ENCODE measurements at places on chromosomes 16 and 17.

GRCh38 chr17:17022456-17022855 lies 19.8 kb upstream of the MPRIP start:
- H3K27me3 ChIP-seq: no peaks in the 10 kb centered on the region
- no peak overlapping the region for H3K27ac ChIP-seq
- H3K4me1 ChIP-seq: peaks cover 13% of the 10 kb centered on the region
- no peaks in the 10 kb centered on the region for H3K36me3 ChIP-seq
- DNase-seq: no peak

GRCh38 chr17:8692916-8693315 lies 51.7 kb downstream of the CCDC42 start:
- DNase-seq: no peak
- H3K4me1 ChIP-seq: peaks cover 12% of the 10 kb centered on the region
- H3K27ac ChIP-seq: no peak overlapping the region
- peaks cover 17% of the 10 kb centered on the region for H3K27me3 ChIP-seq
- no peak overlapping the region for H3K4me3 ChIP-seq

- no peaks in the 10 kb centered on the region for H3K27me3 ChIP-seq
- DNase-seq: no peak
- no peak overlapping the region for H3K4me3 ChIP-seq
- H3K4me1 ChIP-seq: no peaks in the 10 kb centered on the region
- H3K27ac ChIP-seq: no peak overlapping the region
- no peaks in the 10 kb centered on the region for H3K36me3 ChIP-seq
These were observed 253.6 kb downstream of the HAPSTR1 start for GRCh38 chr16:9345046-9345445.

DNA sequence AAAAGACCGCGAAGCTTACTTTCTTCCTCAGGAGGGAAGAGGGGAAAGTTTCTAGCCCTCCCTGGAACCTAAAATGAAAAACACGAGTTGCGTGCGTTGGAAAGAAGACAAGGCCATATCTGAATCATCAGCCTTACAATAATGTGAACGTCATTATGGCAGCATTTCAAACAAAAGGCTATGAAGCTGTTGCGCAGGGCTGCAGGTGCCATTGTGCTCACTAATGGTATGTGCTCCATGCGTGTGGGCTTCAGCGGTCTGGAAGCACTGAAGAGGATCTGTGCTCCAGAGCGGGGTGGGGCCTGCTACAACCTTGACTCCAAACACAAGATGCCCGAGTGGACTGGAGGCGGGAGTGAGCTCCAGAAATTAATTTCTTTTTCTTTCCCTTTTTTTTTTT lies 12.1 kb upstream of the CYB5B start:
- no peak overlapping the region for H3K27ac ChIP-seq
- no peaks in the 10 kb centered on the region for H3K36me3 ChIP-seq
- no peak for DNase-seq
- H3K27me3 ChIP-seq: no peaks in the 10 kb centered on the region

GRCh38 chr17:51423421-51424160 lies 163.2 kb downstream of the UTP18 start:
- H3K4me1 ChIP-seq: no peaks in the 10 kb centered on the region
- no peak overlapping the region for H3K4me3 ChIP-seq
- H3K36me3 ChIP-seq: no peaks in the 10 kb centered on the region
- H3K27ac ChIP-seq: no peak overlapping the region

DNA sequence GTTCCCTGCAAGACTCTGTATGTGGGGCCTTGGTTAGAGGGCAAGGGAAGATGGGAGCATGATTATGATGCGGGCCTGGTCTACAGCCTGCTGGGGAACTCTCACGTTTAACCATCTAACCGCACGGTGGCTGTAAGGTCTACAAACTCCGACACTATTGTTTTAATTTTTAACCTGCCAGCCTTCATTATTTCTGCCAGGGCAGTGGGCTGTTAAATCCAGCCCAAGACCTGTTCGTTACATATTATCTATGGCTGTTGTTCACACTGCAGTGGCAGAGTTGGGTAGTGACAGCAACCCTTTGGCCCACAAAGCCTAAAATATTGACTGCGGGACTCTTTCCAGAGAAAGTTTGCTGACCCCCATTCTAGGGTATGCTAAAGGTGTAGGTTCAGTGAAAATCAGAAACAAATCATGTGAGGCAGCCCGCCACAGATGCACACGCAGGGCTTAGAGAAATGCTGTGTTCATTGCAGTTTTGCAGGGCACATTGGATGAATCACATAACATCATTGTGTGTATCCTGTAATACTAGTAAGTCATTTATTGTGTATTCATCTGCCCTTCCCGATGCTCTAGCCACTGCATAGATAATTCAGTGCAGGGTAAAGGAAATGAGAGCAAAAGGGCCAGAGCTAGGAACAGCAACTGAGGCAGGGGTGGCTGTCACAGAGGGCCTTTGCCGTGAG lies 14.3 kb downstream of the SNX29 start:
- H3K27me3 ChIP-seq: no peaks in the 10 kb centered on the region
- H3K4me1 ChIP-seq: peaks cover 30% of the 10 kb centered on the region
- peak overlapping the region; percentile 84 for H3K27ac ChIP-seq
- no peaks in the 10 kb centered on the region for H3K36me3 ChIP-seq
- DNase-seq: no peak

DNA sequence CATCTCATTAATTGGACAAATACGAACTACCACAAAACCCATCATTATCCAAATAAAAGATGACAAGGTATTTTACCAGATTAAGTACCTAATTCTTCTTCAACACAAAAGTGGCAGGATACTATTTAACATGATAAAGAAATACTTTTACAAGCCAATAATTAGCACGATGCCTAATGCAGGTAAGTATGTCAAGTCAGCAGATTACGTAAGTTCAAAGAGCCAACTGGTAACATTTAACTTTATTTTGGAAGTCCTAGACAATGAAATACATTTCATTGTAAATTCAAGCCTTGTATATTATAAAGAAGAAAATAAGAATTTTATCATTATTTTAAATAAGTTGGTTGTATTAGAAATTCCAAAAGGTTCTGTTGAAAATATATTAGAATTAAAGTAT lies 535.3 kb upstream of the SOX9 start:
- no peak overlapping the region for H3K4me3 ChIP-seq
- DNase-seq: no peak
- H3K27ac ChIP-seq: no peak overlapping the region
- no peaks in the 10 kb centered on the region for H3K36me3 ChIP-seq

DNA sequence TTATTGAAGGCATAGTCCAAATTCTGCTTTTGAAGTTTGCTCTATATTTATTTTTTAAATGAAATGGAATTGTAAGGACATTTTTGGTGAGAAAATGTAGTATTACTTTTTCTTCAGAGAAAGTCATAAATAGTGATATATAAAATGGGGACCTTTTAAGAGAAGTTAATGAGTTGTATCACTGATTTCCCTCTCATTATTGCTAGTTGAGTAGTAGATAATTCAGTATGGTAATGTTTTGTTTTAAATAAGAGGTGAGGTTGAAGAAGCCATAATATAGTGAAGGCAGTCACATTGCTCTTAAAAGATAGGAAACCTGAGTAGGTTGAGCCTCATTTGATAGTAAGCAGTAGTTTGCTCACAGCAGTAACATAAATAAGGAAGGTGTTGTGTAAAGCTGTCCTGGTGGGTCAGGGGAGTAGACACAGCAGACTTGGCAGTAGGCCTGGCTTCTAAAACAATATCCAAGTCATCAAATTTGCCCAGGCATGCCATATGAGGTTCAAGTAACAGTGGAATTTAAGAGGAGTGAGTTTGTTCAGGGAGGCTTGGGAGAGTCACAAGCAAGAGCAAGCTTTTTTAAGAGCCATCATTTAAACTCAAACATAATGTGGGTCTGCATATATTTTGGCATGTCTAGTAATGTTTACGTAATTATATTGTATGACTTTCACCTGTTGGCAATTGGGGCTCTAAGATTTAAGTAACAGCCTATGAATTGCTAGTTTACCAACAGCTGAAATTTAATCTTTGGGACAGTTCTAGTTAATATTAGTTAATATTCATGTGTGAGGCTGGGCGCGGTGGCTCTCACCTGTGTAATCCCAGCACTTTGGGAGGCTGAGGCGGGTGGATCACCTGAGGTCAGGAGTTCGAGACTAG lies 6.5 kb downstream of the NFATC3 start:
- H3K27ac ChIP-seq: peak overlapping the region; percentile 71
- H3K4me3 ChIP-seq: no peak overlapping the region
- no peaks in the 10 kb centered on the region for H3K36me3 ChIP-seq
- DNase-seq: peak; percentile 41

- no peaks in the 10 kb centered on the region for H3K36me3 ChIP-seq
- no peaks in the 10 kb centered on the region for H3K27me3 ChIP-seq
- H3K27ac ChIP-seq: no peak overlapping the region
- DNase-seq: no peak
These were observed 44.6 kb downstream of the WSB1 start for GRCh38 chr17:27338536-27338985.

GRCh38 chr16:57756424-57757325 lies 21.1 kb downstream of the KATNB1 start:
- DNase-seq: no peak
- no peak overlapping the region for H3K4me3 ChIP-seq
- no peaks in the 10 kb centered on the region for H3K27me3 ChIP-seq
- H3K27ac ChIP-seq: no peak overlapping the region

DNA sequence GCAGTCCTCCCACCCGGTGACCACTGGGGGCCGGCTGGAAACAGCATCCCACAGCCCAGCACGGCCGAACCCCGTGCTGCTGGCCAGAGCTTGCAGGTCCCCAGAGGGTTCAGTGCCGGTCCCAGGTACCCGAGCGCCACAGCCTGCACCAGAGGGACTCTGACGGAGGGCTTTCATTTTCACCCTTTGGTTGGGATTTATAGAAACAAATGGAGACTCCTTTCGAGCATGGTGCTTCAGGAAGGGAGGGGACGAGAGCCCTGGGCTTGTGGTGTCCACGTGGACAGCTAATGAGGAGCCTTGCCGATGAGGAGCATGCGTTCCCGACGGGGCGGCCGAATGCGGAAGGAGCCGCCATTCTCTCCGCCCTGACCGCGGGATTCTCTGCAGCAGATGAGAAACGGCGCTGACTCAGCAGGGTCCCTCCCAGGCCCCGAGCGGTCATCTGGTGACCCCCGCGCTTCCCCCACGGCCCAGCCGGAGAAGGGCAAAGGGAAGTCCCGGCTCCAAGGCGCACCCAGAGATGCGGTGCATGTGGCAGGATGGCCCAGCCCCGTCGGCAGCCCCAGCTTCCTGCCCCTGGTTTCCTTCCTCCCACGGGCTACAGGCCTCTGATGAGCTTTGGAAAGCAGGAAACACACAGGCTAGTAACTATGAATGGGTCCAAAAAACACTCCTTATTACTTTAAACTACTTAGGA lies 9.8 kb downstream of the SLC38A10 start:
- no peak for DNase-seq
- H3K4me1 ChIP-seq: peaks cover 2% of the 10 kb centered on the region
- H3K27me3 ChIP-seq: no peaks in the 10 kb centered on the region
- no peak overlapping the region for H3K27ac ChIP-seq
- H3K36me3 ChIP-seq: peaks cover 35% of the 10 kb centered on the region
- peak overlapping the region; percentile 69 for H3K4me3 ChIP-seq

- DNase-seq: no peak
- H3K4me1 ChIP-seq: peaks cover 3% of the 10 kb centered on the region
- H3K27me3 ChIP-seq: peaks cover 22% of the 10 kb centered on the region
These were observed 500 bp downstream of the COX6A2 start for GRCh38 chr16:31427441-31428278.

DNA sequence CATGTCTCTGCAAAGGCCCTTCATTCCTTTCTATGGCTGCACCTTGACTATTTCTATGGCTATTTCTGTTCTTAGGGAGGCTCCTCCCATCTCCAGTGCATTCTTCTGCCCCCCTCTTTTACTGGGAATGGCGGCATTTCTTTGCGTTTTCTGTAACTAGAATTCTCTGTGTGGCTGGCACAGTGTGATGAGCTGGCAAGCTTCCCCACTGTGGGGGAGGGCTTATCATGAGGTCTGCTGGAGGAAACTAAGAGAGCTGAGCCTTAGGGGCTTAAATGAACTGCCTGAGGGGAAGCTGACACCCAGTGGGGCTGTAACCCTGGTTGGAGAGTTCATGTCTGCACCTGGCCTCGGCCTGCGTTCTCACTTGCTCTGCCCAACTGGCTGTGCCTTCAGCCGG lies 1.5 kb upstream of the CARD14 start:
- peaks cover 37% of the 10 kb centered on the region for H3K27me3 ChIP-seq
- peaks cover 2% of the 10 kb centered on the region for H3K36me3 ChIP-seq
- H3K4me3 ChIP-seq: no peak overlapping the region
- H3K4me1 ChIP-seq: no peaks in the 10 kb centered on the region

GRCh38 chr17:48593126-48593829 lies at the start of gene HOXB5:
TSS of gene HOXB5 (minus strand) at chr17:48593779. CDS start at chr17:48593682, 97 bp downstream.
- H3K27ac ChIP-seq: peak within 1 kb of the TSS; percentile 90
- peaks cover 44% of the 10 kb centered on the region for H3K4me1 ChIP-seq
- no peak for DNase-seq

DNA sequence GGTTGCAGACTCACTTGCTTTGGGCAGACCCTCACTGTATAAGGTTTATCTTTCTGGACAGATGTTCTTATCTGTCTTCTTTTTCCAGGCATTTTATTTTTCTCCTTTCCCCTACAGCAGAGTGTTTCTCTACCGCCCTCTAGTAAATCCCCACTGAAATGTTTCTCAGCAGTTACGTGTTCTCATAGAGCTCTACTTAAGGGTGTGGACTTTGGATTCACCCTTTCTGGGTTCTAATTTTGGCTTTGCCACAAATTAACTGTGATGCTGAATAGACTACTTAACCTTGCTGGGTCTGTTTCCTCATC lies 2.0 kb downstream of the ADAT1 start:
- H3K4me1 ChIP-seq: peaks cover 10% of the 10 kb centered on the region
- no peaks in the 10 kb centered on the region for H3K27me3 ChIP-seq
- peaks cover 52% of the 10 kb centered on the region for H3K36me3 ChIP-seq
- DNase-seq: peak; percentile 63
- no peak overlapping the region for H3K27ac ChIP-seq
- peak overlapping the region; percentile 93 for H3K4me3 ChIP-seq

DNA sequence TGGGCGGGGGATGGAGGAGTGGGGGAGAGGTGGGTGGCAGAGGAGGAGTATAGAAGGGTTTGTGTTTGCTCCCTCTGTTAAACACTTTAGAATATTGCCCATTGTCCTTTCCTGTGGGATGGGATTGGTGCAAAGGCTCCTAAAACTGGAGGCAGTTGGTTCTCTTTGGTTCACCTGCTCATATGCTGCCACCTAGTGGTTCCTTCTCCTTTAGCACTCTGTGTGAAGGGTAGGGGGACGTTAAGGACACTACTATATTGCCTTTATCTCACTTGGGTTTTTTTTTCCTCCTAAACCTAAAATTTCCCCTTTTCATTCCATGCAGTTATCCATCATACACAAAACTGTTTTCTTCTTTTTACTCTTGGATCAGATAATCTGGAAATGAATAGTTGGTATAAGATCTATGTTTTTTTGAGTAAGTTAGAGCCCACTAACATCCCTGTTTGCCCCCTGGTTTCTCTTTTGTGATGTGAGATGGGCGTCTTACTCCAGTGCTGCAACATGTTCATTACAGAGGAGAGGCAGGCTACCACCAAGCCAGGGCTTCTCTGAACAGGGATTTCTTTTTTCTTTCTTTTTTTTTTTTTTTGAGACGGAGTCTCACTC lies 23.8 kb downstream of the SNX11 start:
- H3K27ac ChIP-seq: no peak overlapping the region
- peak; percentile 73 for DNase-seq
- H3K4me3 ChIP-seq: no peak overlapping the region
- peaks cover 4% of the 10 kb centered on the region for H3K27me3 ChIP-seq
